Liver (tissue), 10 donors: ENCODE measurements at places on chromosomes 7 and 10. TPM values are rescaled to one million over a fixed set of nuclear protein-coding genes. Genes with fewer than 3 reads are reported as not detected.

Gene OR2A1
- total RNA-seq, result under 0.01 TPM

Gene ANXA8
- 1.6 TPM for total RNA-seq

Gene SPAG6
- not detected for total RNA-seq

GRCh38 chr10:17229967-17230682 is 2.1 kb downstream of the VIM start:
- H3K27me3 ChIP-seq, result peaks cover 3% of the 10 kb centered on the region
- peak overlapping the region; percentile 83 for H3K27ac ChIP-seq
- H3K4me1 ChIP-seq, result peaks cover 26% of the 10 kb centered on the region
- H3K4me3 ChIP-seq, result peak overlapping the region; percentile 66

DNA sequence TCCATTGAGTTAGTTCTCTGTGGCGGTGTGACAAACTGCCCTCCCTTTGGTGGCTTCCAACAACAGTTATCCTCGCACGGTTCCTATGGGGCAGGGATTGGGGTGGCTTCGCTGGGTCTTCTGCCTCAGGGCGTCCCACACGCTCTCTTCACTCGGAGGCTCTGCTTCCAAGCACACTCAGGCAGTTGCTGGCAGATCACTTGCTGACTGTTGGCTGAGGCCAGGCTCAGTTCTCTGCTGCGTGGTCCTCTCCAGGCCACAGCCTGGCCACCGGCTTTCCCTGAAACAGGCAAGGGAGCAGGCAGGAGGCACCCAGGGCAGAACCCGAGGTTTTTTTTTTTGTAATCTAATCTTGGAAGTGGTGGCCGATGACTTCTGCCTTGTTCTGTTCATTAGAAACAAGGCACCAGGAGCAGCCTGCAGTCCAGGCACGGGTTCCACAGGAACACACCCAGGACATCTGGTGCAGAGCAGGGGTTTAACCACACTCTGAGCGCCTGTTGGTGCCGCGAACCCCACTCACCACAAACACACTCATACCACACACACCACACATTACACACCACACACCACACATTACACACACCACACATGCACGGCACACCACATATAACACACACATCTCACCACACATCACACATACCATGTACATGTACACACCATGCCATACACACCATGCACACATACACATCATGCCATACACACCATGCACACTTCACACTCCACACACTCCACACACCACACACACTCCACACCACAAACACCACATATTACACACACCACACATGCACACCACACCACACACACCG is 112.2 kb downstream of the PTPN20 start:
- no peaks in the 10 kb centered on the region for H3K36me3 ChIP-seq
- DNase-seq, result peak; percentile 30
- no peaks in the 10 kb centered on the region for H3K27me3 ChIP-seq
- no peaks in the 10 kb centered on the region for H3K4me1 ChIP-seq
- no peak overlapping the region for H3K4me3 ChIP-seq

DNA sequence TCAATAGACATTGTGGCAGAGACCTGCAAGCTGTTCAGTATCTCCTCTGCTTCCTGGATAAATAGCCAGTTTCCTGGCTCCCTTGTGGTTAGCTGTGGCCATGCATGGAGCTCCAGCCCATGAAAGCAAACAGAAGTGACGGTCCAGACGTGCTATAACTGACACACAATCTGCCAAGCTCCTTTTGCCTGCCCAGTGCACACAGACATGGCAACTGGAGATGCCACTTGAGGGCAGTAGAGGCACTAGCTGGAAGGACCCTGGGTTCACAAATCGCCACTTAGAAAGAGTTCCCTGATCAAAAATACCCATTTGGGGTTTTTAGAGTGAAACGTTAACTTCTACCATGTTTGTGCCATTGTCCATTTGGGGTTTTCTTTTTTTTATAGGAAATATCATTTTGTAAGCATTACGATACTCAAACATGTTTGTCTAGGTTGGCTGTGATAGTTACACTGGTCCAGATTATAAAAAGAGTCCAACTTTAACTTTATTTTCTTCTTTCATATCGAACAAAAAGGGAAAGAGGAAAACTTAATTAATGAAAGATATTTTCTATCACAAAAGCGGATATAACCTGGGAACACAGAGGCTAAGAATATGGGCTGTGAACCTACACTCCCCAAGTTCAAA is 31.3 kb downstream of the KIN start:
- peaks cover 40% of the 10 kb centered on the region for H3K36me3 ChIP-seq
- no peaks in the 10 kb centered on the region for H3K27me3 ChIP-seq
- no peak for DNase-seq
- no peaks in the 10 kb centered on the region for H3K4me1 ChIP-seq
- H3K27ac ChIP-seq, result no peak overlapping the region

DNA sequence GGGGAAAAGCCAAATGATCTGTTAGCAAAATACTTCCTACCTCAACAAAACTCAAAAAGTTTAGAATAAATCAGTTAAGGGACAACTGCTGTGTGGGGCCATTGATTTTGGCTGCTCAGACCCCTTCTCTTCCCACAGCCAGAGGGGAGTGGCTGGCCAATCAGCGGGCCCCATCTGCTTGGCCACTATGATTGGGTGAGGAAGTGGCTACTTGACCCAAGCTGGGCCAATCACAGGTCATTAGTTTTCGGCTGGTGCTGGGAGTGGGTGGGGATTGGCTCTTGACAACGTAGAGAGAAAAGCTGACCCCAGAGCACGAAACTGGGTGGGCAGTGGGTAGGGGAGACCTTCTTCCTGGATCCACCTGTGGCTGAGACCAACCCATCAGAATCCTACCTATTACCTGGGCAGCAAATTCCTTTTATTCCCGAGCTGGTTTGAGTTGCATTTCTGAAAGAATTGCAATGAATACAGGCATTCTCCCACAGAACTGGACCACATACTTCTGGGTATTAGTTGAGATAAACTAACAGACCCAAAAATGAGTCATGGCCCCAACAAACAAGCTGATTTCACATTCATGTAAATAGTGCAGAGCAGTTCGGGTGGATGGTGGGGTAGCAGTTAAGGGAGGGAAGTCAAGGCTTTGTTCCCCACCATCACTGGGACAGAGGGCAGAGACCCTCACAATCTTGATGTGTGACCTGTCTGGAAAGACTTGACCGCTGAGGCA is 35.6 kb upstream of the HMX3 start:
- H3K27me3 ChIP-seq, result peaks cover 4% of the 10 kb centered on the region
- H3K36me3 ChIP-seq, result no peaks in the 10 kb centered on the region
- H3K27ac ChIP-seq, result no peak overlapping the region
- H3K4me3 ChIP-seq, result no peak overlapping the region

GRCh38 chr10:119139464-119140067 is 25.9 kb downstream of the SFXN4 start:
- H3K36me3 ChIP-seq, result no peaks in the 10 kb centered on the region
- H3K27ac ChIP-seq, result no peak overlapping the region
- peaks cover 9% of the 10 kb centered on the region for H3K4me1 ChIP-seq
- H3K4me3 ChIP-seq, result no peak overlapping the region

- no peaks in the 10 kb centered on the region for H3K36me3 ChIP-seq
- H3K4me3 ChIP-seq, result no peak overlapping the region
- peaks cover 2% of the 10 kb centered on the region for H3K4me1 ChIP-seq
Measured at GRCh38 chr10:86931872-86932271, 25.5 kb downstream of the MMRN2 start.

- no peak overlapping the region for H3K27ac ChIP-seq
- H3K27me3 ChIP-seq, result no peaks in the 10 kb centered on the region
- H3K4me3 ChIP-seq, result no peak overlapping the region
- no peaks in the 10 kb centered on the region for H3K36me3 ChIP-seq
- no peak for DNase-seq
Measured at GRCh38 chr10:117443686-117444041, 68.4 kb upstream of the PDZD8 start.

- H3K4me1 ChIP-seq, result no peaks in the 10 kb centered on the region
- no peaks in the 10 kb centered on the region for H3K27me3 ChIP-seq
- H3K4me3 ChIP-seq, result no peak overlapping the region
- H3K27ac ChIP-seq, result peak overlapping the region; percentile 56
Measured at GRCh38 chr10:71860243-71861029, 9.4 kb upstream of the PSAP start.
